ENCODE measurements at places on chromosomes 16 and 17. TPM values are rescaled to one million over a fixed set of nuclear protein-coding genes. Genes with fewer than 3 reads are reported as not detected.

The NME1 gene
- 324 TPM for total RNA-seq

The ZNF423 gene
- total RNA-seq: 2.0 TPM

The VASN gene
- 22.1 TPM for total RNA-seq

The PPP1R27 gene
- total RNA-seq: not detected

The FUS gene
- 32.1 TPM for total RNA-seq

The ZNF19 gene
- total RNA-seq: 2.1 TPM

The AGRP gene
- total RNA-seq: not detected

The KCNG4 gene
- total RNA-seq: not detected

The TBC1D3B gene
- total RNA-seq: not detected

The HBA2 gene
- total RNA-seq: not detected

The TMEM235 gene
- not detected for total RNA-seq

The GGT6 gene
- not detected for total RNA-seq

The SGCA gene
- total RNA-seq: 0.51 TPM

Measured in Daoy (cell line).